ENCODE measurements at places on chromosomes 1 and 21.

DNA sequence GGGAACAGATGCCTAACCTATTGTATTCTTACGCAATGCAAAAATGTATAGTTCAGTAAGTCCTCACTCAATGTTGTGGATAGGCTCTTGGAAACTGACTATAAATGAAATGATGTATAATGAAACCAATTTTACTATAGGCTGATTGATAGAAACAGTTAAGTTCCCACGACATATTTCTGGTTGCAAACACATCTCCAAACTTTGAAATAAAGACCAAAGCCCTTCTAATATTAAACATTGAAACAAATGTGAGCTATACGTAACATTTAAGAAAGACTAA is 29.1 kb downstream of the MAP3K21 start:
- no peak for DNase-seq

DNA sequence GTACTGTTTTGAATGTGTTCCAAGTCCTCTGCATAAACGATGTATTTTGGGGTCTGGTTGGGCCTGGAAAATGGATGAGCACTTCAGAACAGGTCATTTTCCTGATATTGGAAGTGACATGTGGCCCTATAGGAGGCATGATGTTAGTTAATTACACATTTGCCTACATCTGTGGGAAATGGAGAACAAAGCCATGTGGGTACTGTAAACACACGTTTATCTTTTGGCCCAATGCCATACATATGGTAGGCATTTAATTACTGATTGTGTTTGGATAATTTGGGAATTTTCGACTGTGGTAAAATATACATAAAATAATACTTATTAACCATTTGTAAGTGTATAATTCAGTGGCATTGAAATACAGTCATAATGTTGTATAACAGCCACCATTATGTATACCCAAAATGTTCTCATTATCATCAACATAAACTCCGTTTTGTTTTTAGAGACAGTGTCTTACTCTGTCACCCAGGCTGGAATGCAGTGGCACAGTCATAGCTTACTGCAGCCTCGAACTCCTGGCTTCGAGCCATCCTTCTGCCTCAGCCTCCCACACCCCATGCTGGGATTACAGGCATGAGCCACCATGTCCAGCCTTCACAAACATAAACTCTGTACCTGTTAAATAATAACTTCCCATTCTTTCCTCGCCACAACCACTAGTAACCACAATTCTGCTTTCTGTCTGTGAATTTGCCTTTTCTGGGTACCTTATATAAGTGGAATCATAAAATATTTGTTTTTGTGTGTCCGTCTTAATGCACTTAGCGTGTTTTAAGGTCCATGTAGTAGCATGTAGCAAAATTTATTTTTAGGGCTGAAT is 11.9 kb upstream of the RNPEP start:
- no peak for DNase-seq

- no peak for DNase-seq
These were observed 26.4 kb downstream of the HHIPL2 start for GRCh38 chr1:222521299-222522104.

DNA sequence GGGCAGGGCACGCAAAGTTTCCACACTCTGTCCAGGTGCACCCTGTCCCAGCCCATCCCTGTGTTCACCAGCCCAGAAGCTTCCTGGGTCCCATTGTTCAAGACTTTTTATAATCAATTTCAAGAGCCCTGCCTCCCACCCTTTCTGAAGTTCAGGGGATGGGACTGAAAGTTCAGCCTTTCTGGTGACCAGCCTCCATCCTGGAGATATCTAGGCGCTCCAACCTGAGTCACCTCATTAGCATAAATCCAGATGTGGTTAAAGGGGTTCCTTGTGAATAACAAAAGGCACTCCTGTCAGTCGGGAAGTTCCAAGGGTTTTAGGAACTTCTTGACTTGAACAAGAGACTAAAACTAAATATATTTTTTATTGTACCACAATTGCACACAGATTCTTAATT is 48.4 kb upstream of the RAP1A start:
- DNase-seq, result no peak

DNA sequence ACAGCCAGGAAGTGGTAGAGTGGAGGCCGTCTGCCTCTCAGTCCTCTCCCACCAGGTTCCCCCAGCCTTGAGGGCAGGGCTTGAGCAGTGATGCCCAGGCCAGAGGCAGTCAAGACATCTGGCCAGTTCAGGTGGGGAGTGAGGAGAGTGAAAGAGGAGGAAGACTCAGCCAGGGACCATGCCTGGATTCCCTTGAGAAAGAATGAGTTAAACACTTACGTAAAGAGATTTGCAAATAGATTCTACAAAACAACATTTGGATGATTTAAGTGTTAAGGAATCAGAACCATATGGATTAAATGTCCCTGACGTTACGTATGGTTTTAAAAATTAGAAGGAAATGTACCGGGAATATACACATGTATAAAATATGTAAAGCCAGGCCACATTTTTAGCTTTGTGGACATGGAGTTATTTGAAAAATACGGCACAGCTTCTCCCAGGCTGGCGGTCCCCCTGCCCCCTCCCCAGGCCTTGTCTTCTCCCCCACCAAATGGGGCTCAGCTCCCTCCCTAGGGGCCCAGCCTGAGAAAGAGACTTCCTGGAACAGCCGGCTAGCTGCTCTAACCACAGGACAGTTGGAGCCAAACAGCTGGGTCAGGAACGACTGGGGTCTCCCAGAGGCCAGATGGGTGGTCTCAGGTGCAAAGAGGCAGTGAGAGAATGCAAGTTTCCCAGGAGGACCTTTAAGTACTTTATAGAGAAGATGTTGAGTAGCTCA is 188.3 kb upstream of the EDN2 start:
- no peak for DNase-seq

- no peak for DNase-seq
These were observed 93.5 kb downstream of the MRPL39 start for GRCh38 chr21:25513810-25514209.

Measured in GM12865 (cell line).